NCI-H1417 (cell line): ENCODE measurements at places on chromosomes 7 and 10.

DNA sequence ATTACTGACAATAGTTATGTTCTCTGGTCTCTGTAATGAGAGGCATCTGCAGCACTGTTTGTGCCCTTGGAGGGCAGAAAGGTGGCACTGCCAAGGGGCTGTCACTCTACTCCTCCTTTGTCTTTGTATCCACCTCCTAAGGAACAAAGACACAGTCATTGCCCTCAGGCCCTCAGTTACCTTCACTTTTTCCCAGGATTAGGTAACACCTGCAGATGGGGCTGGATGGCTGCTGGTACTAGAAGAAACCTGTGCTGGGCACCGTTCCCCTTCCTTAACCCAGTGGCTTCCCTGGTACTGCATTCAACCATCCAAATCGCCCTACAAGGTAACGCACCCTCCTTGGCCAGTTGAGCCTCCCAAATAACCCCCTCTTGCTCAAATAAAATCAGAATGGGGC is 246.9 kb upstream of the NEBL start:
- DNase-seq, result peak; percentile 10

GRCh38 chr10:209357-209756 is 74.1 kb downstream of the ZMYND11 start:
- DNase-seq, result no peak

- peak; percentile 60 for DNase-seq
These were observed 9.0 kb downstream of the SPOCK2 start for GRCh38 chr10:72079356-72079755.

DNA sequence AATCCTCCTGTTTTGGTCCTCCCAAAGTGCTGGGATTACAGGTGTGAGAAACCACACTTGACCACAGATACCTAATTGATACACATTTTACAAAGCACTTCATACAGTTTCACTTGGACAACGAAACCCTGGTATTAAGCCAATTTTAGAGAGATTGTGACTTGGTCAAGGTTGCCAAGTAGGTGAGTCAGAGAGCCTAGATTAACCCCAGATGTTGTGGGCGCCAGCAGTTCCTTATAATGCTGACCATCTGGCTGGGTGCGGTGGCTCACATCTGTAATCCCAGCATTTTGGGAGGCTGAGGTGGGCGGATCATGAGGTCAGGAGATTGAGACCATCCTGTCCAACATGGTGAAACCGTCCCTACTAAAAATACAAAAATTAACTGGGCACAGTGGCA is 4.9 kb upstream of the PHKG1 start:
- no peak for DNase-seq

DNA sequence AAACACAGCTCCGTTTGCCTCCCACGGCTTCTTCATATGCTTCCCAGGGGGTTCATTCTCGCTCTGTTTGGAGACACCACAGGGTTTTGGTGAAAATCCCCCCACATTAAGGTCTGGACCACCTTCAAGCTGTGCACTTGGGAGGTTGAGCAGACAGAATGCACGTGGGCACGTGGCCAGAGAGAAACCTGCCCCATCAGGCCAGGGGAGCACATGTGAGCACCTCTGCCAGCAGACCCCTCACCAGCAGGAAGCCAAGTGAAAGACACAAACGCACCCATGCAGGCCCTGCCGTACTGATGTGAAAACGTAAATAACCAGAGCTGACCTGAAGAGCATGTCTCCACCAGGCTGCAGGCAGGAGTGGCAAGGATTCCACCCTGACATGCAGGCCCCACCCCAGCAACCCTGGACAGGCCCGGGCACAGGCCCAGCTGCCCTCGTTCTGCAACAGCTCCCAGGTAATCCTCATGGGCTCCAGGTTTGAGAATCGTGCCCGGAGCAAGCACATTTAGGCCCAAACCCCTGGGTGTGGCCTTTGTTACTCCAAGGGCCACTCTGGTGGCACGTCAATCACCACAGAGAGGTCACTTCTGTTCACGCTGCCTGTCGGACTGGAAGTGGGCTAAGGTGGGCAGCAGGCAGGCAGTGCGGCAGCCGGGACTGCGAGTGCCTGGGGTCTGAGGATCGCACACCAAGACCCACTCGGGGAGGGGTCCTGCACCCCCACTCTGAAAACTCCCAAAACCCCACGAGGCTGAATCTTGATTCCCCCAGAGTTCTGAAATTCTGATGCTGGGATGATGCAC is 184.4 kb downstream of the PTPRN2 start:
- DNase-seq, result no peak

- peak; percentile 48 for DNase-seq
These were observed 17.6 kb upstream of the CRHR2 start for GRCh38 chr7:30699706-30700495.

DNA sequence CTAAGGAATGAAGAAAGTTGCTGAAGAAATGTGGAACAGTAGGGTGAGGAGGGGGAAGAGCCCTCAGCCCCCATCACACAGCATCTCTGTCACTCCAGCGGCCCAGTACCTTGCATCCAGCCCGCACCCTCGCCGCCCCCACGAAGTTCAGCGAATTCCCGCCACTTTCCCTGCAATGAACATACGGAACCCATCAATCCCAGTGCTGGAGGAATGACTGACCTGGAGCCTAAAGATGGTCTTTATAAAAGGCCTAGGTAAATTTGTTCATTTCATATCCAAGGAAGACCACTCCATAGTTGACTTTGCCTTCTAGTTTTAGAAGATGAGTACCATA is 779 bp upstream of the KIF5B start:
- DNase-seq, result no peak

DNA sequence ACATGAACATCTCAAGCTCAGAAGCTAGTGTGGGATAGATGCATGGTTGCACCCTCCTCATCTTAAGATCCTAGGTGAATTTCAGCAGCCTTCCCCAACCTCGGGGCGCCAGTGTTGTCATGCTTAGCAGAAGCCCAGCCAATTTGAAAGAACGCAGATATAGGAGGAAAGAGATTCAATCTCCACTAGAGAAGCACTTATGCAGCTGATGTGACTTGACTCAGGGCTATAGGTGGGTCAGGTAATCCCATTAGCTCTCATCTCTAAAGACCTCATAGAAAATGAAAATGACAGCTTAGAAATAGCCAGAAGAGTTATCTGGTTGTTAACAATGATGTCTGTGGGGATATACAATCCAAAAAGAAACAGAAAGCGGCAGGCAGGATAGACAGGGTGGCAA is 310.5 kb downstream of the GPAM start:
- DNase-seq, result no peak

- no peak for DNase-seq
These were observed 233.4 kb downstream of the WDR37 start for GRCh38 chr10:1289591-1289990.

DNA sequence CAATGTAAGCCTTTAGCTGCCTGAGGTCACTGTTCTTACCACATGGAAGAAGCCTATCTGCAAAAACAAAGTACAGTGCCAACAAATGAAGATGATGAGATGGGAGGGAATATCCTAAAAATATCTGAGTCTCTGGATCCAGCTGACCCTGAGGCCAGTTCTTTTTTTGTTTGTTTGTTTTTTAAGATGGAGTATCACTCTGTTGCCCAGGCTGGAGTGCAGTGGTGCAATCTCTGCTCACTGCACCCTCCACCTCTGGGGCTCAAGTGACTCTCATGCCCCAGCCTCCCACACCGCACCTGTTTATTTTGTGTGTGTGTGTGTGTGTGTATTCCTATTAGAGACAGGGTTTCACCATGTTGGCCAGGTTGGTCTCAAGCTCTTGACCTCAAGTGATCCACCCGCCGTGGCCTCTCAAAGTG is 44.9 kb downstream of the HYCC1 start:
- no peak for DNase-seq

GRCh38 chr7:137492889-137493288 is 149.4 kb upstream of the PTN start:
- no peak for DNase-seq

DNA sequence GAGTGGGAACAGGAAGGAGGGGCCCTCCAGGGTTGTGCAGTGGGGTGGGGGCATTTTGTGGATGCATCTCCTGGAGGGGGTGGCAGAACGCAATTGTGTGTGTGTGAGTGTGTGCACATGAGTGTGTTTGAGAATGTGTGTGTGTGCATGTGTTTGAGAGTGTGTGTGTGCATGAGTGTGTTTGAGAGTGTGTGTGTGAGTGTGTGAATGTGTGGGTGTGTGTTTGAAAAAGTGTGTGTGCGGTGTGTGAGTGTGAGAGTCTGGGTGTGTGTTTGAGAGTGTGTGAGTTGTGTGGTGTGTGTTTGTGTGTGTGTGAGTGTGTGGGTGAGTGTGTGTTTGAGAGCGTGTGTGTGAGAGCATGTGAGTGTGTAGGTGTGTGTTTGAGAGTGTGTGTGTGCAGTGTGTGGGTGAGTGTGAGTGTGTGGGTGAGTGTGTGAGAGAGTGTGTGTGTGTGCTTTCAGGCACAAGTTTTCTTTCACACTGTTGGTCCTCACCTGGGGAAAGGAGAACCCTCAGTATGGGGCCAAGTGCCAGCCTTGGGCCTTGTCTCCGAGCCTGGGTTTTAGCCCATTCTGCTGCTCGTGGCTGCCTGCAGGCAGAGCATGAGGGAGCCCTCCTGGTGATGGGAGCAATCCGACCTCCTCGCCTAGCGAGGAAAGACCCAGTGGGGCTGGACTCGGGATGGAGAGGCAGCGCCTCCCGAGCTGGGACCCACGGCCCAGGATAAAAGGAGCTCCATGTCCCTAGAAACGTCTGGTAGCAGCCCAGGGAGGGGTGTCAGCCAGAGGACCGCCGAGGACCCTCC is 35.6 kb downstream of the CDH23 start:
- DNase-seq, result no peak

GRCh38 chr7:94394437-94395140 is at the start of gene COL1A2:
COL1A2 (plus strand) TSS chr7:94394895; CDS start chr7:94395032, 137 bp downstream.
- DNase-seq, result no peak

DNA sequence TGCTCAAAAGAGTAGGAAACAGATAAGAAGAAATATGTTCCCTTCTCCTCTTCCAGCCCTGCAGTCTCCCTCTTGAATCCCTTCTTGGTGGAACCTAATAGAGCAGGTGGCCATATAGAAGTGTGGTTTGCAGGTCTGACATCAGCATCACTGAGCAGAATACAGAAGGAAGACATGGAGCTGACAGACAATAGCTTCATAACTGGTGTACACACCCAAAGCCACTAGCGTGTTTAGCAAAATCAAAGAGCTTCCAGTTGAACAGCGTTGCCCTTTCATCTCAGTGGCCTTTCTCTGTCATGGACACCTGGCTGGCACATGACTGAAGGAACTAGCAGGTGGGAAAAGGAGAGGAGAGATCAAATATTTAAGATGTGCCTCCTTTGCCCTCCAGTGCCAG is 245.5 kb downstream of the BAMBI start:
- DNase-seq, result no peak

DNA sequence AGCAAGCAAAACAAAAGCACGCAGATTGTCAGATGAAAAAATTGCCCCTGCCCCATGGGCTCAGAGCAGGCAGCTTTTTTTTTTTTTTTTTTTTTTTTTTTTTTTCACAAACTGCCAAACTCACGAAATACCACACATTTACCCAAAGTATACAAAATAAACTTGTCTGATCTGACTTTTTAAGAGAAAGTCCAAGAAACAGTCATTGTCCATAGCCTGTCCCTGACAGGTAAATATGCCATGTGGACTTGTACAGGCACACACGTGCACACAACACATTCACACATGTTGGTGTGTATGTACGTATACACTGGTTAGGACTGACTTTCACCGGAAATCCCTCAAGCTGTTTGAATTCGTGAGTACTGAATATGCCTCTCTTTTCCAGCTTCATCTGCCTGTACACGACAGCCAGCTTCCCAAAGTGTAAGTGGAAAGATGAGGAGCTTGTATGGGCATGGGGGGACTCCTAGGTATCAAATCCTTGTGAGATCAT is 929 bp upstream of the HGF start:
- DNase-seq, result no peak

DNA sequence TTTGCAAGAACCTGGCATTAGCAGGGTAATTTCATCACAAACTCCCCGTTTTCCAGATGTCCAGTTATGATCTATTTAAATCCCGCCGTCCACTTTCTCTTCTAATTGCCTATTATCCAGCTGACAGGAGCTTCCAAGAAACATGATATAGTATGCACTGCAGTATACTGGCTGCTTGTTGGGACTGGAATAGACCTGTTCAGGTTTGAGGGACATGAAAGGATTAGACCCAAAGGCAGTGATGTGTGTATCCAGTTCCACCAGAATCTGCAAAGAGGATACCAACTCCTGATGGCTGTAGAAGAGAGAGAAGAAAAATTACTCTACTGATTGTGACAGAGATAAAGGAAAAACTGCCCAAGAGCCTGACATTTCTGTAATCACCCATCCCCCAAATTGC is 8.9 kb downstream of the MSS51 start:
- no peak for DNase-seq

- DNase-seq, result no peak
These were observed 1.3 kb upstream of the LRIT2 start for GRCh38 chr10:84226616-84227015.

DNA sequence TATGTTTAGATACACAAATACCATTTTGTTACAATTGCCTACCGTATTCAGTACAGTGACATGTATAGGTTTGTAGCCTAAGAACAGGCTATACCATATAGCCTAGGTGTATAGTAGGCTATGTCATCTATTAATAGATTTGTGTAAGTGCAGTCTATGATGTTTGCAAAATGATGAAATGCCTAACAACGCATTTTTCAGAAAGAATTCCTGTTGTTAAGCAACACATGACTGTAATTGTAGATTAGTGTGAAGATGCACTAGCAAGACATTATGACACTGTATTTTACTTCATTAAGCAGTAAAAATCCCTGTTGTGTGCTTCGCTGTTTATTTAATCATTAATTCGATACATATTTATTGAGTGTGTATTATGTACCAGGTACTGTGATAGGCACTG is 446.0 kb downstream of the SUGCT start:
- no peak for DNase-seq

DNA sequence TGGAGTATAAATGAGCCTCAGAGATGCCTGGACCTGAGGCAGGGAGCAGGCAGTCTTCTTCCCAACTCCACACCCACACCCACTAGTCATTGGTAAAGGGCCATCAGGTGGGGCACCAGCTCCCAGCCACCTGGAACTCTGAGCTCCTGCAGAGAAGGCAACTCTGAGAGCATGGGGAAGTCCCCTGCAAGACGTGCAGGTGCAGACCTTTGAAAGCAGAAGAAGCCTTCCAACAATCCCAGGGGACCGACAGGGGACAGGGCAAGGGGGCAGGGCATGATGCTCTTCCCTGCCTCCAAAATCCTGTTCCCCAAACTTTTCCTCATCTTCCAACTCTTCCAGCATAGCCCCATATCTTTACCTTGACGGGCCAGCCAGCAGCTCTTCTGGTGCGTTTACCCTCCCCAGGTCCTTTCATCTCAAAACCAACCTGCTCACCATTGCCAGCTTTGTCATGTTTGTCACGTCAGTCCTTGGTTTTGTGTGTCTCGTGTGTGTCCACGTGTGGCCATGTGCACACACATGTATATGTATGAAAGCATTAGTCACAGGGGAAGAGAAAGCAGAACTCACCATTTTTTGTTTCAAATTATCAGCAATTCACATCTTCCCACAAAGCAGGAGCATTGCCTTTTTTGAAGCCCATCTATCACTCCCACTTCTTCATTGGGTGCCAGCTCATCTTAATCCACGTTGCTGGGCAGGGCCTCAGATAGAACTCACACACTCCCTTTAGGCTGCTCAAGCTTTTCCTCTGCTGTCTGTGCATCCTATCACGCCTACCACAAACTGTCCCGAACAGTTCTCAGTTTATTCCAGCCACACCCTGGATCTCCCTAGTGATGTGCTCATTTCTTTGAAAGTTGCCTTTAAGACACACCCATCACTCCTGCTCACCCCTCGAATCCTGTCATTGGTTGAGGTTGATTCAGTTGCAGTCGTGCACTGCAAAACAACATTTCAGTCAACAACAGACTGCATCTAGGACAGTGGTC is 41.0 kb upstream of the AMPH start:
- DNase-seq, result no peak
